ENCODE measurements at places on chromosomes 1 and 21. TPM values are rescaled to one million over a fixed set of nuclear protein-coding genes. Genes with fewer than 3 reads are reported as not detected.
A peak's percentile ranks its signal among the peaks of the same experiment; 100 is the strongest.

KPRP gene
- total RNA-seq: not detected

HTR6 gene
- not detected for total RNA-seq

DNA sequence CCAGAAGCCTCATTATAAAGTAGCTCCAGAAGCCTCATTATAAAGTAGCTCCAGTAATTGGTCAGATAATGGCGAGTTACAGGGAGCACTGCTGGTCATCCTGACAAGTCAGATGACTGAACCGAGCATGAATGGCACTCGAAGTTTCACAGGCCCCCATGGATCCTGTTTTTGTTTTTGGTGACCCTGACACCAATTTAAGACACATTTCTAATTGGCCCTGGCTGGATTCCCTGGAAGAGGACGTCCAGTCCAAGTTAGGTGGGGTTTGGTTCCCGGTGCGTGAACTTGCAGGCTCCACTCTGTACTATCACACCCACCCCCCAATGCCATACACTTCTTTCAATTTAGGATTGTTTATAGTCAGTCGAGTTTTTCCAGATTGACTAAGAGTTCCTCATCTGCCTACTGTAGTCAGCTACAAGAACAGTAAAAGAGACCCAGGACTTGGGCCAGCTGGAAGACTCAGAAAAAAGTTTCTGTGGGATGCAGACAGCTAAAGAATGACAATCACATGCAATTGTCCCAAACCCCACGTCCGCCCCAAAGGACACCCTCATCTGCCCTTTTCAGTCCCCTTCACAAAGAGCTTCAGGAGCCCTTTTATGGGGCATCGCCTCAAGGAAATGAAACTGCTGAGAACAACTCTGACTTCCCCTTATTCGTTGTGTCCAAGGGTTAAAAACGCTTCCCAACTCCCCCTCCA, 2.7 kb downstream of the DHRS3 start:
- peak overlapping the region; percentile 99 for H3K27ac ChIP-seq
- peaks cover 57% of the 10 kb centered on the region for H3K4me1 ChIP-seq
- peaks cover 35% of the 10 kb centered on the region for H3K36me3 ChIP-seq
- no peaks in the 10 kb centered on the region for H3K27me3 ChIP-seq

DNA sequence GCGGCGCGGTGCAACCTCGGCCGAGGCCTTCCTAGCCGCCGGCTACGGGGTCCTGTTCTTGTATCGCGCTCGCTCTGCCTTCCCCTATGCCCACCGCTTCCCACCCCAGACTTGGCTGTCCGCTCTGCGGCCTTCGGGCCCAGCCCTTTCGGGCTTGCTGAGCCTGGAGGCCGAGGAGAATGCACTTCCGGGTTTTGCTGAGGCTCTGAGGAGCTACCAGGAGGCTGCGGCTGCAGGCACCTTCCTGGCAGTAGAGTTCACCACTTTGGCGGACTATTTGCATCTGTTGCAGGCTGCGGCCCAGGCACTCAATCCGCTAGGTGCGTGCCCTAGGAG, 379 bp downstream of the PPCS start:
- DNase-seq: no peak
- peak overlapping the region; percentile 83 for H3K4me3 ChIP-seq
- peaks cover 13% of the 10 kb centered on the region for H3K4me1 ChIP-seq
- peak overlapping the region; percentile 98 for H3K27ac ChIP-seq

GRCh38 chr1:58568271-58568860, 8.7 kb downstream of the TACSTD2 start:
- no peaks in the 10 kb centered on the region for H3K27me3 ChIP-seq
- H3K4me1 ChIP-seq: peaks cover 39% of the 10 kb centered on the region
- DNase-seq: no peak
- no peak overlapping the region for H3K27ac ChIP-seq
- no peak overlapping the region for H3K4me3 ChIP-seq
